ENCODE measurements at places on chromosomes 1 and 21. TPM values are rescaled to one million over a fixed set of nuclear protein-coding genes. Genes with fewer than 3 reads are reported as not detected.

Gene DDX59
- 19.3 TPM for total RNA-seq

Gene OR6N1
- not detected for total RNA-seq

Gene TRIM58
- not detected for total RNA-seq

Gene BATF3
- total RNA-seq = 0.90 TPM

Gene USH2A
- total RNA-seq = not detected

Gene AUNIP
- 10.6 TPM for total RNA-seq

Gene CCDC27
- total RNA-seq = not detected

Gene FCGR3A
- not detected for total RNA-seq

Gene VHLL
- 0.81 TPM for total RNA-seq

Gene SELP
- total RNA-seq = 0.47 TPM

Gene ASCL5
- total RNA-seq = not detected

Gene CRYBG2
- total RNA-seq = 17.6 TPM

Gene PGLYRP4
- total RNA-seq = 0.38 TPM

Gene RHOU
- 8.2 TPM for total RNA-seq

Gene LRRIQ3
- 0.52 TPM for total RNA-seq

Gene KRTAP7-1
- total RNA-seq = not detected

Gene MYOG
- not detected for total RNA-seq

Gene S100A3
- total RNA-seq = not detected

Gene VSIG8
- not detected for total RNA-seq

Gene UTS2
- total RNA-seq = not detected

Gene SMIM1
- total RNA-seq = 4.2 TPM

Gene OR2L2
- not detected for total RNA-seq

Gene NFIA
- total RNA-seq = 38.6 TPM

Gene PLXNA2
- 16.2 TPM for total RNA-seq

Gene AGTRAP
- 30.4 TPM for total RNA-seq

Gene FMO2
- total RNA-seq = not detected

Gene SNX7
- total RNA-seq = 22.8 TPM

Gene ADCY10
- 0.91 TPM for total RNA-seq

Gene LHX8
- not detected for total RNA-seq

Gene TNFAIP8L2
- not detected for total RNA-seq

Gene MAP3K6
- 10.3 TPM for total RNA-seq

Gene S100A2
- 14.1 TPM for total RNA-seq

Gene SLC25A34
- 0.68 TPM for total RNA-seq

Gene TNNI3K
- total RNA-seq = not detected

Gene DDAH1
- total RNA-seq = 98.7 TPM

Gene UBXN10
- total RNA-seq = 0.37 TPM

Gene SMCP
- total RNA-seq = not detected

Gene C1orf21
- total RNA-seq = 20.6 TPM

Gene RRP1B
- total RNA-seq = 26.0 TPM

Measured in Calu3 (cell line).